ENCODE measurements at places on chromosomes 3 and 15.

DNA sequence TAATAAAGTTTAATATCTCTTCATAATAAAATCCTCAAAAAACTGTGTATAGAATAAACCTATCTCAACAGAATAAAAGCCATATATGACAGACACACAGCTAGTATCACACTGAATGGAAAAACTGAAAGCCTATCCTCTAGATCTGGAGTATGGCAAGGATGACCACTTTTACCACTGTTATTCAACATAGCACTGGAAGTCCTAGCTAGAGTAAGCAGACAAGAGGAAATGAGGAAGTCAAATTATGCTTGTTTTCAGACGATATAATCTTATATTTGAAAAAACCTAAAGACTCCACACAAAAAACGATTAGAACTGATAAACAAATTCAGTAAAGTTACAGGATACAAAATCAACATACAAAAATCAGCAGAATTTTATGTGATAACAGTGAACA lies 57.4 kb upstream of the DIPK2A start:
- no peak for DNase-seq

DNA sequence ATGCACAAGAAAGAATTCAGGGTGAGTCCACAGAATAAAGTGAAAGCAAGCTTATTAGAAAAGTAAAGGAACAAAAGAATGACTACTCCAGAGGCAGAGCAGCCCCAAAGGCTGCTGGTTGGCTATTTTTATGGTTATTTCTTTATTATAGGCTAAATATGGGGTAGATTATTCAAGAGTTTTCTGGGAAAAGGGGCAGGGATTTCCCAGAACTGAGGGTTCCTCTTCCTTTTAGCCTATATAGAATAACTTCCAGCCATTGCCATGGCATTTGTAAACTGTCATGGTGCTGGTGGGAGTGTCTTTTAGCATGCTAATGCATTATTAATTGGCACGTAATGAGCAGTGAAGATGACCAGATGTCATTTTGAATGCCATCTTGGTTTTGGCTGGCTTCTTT lies 13.6 kb downstream of the GLDN start:
- DNase-seq: no peak

DNA sequence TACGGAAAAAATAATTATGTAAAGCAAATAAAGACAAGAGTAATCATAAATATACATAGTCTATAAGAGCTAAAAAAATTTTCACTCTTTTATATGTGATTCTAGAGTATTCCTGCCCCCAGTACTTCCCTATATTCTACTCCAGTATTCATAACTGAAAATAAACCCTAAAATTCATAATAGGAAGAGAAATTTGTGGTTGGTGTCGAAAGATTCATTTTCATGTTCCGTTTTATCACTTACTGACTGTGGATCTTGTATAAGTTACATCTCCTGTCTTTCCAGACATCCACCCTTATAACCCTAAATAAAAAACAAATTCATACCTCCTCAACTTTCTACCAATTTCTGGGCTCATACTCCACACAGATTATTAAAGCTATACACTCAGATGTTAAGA lies 16.0 kb upstream of the MBNL1 start:
- DNase-seq: no peak

GRCh38 chr15:45689616-45690015 lies 54.8 kb downstream of the SQOR start:
- DNase-seq: no peak

DNA sequence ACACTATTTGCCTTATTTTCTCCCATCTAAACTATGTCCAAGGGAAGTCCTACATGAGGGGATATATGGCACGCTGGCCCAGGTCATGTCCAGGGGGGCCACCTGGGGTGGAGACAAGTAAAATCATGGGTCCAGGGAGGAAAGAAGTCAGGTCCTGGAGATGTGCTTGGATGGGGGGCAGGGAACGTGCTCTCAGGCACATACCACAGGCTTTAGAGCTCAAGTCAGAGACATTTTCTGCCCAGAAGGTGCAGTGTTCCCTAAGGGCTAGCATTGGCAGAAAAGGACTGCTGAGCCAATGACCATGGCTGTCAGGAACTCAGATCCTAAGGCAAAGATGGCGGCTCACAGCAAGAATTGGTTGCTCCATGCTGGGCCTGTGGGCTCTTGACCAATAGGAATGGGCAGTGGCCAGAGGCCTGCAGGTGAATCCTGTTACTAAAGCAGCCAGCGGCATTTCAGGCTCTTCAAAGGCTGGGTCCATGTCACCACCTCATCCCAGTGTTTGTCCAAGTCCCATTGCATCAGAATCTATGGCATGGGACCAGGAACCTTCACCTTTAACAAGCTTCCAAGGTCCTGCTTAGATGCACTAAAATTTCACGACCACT lies 175.0 kb downstream of the RPLP1 start:
- DNase-seq: no peak

DNA sequence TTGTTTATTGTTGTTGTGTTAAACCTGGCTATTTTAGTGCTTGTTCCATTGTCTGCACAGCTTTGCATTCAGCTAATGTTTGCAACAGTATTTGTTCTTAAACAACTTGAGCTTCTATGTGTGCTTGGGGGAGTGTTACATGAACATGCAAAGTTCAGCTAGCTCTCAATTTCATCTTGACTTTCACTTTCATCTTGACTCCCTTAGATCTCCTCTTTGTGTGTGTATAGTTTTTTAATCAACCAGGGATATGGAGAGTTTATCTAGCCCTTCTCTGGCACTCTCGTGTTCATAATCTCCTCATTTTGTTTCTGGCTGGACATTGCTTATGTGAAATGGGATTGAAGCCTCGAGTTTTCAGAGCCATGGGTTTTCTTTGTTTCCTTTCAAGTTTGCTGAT lies 212.4 kb upstream of the ZBTB20 start:
- no peak for DNase-seq

DNA sequence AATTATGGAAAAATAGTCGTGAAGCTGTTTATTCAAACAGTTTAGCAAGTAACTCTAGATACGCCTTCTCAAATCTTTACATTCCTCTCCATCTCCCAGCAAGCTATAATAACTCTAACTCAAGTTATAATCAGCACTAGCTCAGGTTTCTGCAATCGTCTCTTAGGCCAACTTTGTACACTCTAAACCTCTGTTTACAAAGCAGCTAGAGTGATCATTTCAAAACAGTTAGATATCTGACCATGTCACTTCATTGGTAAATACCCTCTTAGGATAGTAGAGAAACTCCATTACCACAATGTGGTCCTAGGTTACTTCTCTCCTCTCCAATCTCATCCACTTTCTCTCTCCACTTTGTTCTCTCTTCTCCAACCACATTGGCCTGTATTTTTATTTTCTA lies 31.2 kb downstream of the PLOD2 start:
- no peak for DNase-seq

DNA sequence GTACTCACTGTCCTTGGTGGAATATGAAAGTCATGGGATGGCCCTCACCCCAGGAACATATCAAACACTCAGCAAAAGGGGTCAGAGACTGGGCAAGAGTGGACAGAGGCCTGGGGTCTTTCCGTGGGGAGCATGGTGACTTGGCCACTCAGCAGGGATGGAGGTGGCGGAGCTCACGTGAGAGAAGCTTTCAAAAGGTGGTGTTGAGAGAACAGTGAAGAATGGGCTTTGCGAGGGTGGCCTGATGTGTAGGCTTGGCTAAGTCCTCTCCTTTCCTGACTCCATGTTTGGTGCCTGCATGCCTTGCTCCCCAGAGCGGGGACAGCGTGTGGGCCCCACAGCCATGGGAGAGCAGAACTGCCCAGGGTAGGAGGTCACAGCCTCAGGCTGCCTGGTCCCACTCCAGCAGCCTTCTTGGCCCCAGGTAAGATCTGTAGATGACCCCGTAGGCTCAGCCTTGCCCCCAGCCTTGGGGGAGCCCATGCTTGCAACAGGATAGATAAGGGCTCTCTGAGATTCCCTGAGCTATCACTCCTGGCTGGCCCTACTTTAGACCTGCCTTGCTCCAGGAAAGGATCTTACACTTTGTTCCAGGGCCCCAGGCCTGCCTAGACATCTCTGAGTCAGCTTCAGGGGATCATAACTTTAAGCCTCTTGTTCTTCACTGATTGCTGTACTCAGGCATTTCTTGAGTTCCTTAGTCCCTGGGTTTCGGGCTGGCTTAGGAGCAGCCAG lies 17.0 kb downstream of the RPLP1 start:
- DNase-seq: no peak

GRCh38 chr3:184711493-184712247 lies at the start of gene MAGEF1:
MAGEF1 (minus strand) TSS chr3:184712064; CDS start chr3:184711821, 243 bp downstream.
- peak; percentile 94 for DNase-seq

- no peak for DNase-seq
These were observed 1.7 kb downstream of the LRRC2 start for GRCh38 chr3:46564190-46565021.
